ENCODE measurements at places on chromosomes 4 and X. TPM values are rescaled to one million over a fixed set of nuclear protein-coding genes. Genes with fewer than 3 reads are reported as not detected.

DNA sequence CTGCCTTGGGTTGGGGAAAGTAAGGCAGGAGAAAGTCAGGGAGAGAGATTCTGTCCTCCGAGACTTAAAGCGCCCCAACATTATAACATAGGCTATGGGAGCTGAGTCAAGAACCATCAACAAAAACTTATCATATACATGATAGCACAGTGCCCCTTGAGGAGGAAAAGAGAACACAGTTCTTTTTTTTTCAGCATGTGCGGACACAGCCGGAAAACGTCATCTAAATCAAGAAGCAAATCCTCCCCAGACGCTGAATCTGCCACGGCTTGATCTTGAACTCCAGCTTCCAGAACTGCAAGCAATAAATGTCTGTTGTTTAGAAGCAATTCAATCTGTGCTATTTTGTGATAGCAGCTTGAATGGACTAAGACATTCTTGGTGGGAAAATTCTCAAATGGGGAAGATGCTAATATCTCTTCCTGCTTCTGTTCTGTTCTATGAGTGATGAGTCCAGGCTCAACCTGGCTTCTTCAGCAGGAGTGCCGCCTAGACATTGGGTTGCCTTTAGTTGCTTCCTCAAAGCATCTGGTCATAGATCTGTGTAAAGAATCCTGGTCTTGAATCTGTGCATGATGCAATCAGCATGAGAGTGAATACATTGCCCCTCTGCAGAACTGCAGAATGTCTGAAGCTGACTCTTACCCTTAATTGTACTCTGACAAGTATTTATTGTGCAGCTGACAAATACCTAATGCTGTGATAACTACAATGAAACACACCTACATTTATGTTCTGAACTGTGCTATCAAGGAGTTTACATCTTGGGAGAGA is 549.8 kb upstream of the PRKX start:
- H3K36me3 ChIP-seq: no peaks in the 10 kb centered on the region
- H3K27me3 ChIP-seq: no peaks in the 10 kb centered on the region
- H3K4me1 ChIP-seq: no peaks in the 10 kb centered on the region

DNA sequence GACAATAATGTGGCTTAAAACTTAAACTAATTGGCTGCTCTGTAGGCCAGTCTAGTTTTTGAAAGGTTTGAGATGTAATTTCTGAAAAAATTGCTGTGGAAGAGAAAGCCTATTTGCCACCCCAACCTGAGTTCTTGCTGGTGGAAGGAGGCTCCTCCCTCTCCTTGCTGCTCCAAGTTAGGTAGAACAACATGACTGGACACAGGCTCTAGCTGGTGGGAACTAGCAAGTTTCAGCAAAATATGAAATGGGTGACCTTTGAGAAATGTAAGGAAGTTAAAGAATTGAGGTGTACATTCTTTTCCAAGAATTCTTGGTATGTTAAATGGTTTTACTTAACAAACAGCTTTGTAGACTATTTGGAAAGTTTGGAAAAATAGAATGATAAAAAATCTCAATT is 8.0 kb downstream of the RPL34 start:
- DNase-seq: no peak
- no peaks in the 10 kb centered on the region for H3K27me3 ChIP-seq
- no peak overlapping the region for H3K4me3 ChIP-seq
- H3K4me1 ChIP-seq: no peaks in the 10 kb centered on the region

DNA sequence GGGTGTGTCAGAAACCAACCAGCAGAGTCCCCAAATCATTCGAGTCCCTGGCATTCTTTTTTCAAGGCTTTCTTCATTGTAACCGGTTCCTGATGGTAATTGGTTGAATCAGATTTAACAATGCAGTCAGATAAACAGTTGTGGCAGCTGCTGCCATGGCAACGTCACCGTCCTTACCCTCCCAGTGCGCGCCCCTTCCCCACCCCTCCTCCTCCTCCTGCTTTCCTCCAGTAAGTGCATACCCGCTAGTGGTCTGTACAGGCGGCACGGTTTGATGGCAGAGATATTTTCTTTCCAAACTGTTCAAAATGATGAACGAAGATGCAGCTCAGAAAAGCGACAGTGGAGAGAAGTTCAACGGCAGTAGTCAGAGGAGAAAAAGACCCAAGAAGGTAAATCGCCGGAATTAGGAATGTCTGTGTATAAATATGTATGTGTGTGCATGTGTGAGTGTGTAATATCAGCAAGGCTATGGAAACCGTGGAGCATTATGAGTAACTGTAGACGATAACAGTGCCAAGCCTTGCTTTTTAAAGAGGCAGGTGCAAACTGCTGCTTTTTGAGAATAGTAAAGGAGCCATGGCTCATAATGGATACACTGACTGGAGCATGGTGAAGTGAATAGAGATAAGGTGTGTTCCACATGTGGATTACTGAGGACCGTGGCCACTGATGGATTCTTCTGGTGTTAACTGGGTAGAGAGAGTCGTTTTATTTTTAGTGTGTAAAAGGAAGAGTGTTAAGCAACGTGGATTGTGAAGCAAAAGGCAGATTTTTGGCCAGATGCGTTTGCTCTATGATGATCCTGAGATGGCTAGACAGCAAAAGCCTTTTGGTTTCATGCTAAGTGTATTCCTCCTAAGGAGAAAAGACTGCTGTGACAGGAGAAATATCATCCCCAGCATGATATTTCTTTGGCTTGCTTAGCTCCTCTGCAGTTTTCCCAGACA is at the start of gene ANK2:
Gene ANK2, plus strand, starts transcription at position 233 of the 950 bp plus-strand sequence. Its CDS starts 76 bp downstream, at position 309.
- no peaks in the 10 kb centered on the region for H3K27me3 ChIP-seq
- H3K4me3 ChIP-seq: no peak within 1 kb of the TSS
- no peak within 1 kb of the TSS for H3K27ac ChIP-seq
- no peak for DNase-seq
- H3K4me1 ChIP-seq: no peaks in the 10 kb centered on the region

- no peaks in the 10 kb centered on the region for H3K4me1 ChIP-seq
- H3K36me3 ChIP-seq: no peaks in the 10 kb centered on the region
- no peaks in the 10 kb centered on the region for H3K27me3 ChIP-seq
- H3K4me3 ChIP-seq: no peak overlapping the region
- H3K27ac ChIP-seq: no peak overlapping the region
Measured at GRCh38 chrX:95346856-95347255, 1337.8 kb upstream of the DIAPH2 start.

- DNase-seq: peak; percentile 89
- no peak overlapping the region for H3K4me3 ChIP-seq
- no peaks in the 10 kb centered on the region for H3K36me3 ChIP-seq
- peaks cover 3% of the 10 kb centered on the region for H3K4me1 ChIP-seq
- H3K27ac ChIP-seq: no peak overlapping the region
Measured at GRCh38 chr4:151362404-151363164, 37.2 kb upstream of the SH3D19 start.

DNA sequence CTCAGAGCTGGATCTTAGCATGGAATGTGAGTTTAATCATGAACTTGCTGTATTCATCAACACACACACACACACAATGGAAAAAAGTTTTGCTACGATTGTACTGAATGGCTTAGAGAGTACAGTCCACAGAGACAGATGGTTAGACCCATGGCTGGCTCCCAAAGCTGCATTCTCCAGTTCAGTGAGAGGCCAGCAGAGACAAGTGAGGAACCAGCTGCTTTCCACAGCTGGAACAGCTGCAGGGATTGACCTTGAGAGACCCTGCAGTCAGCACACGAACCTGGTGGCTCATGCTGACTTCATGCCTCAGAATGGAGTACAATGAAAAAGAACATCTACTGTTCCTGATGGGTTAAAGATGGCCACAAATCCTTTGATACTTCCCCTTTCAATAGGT is 94.5 kb downstream of the DHX15 start:
- no peaks in the 10 kb centered on the region for H3K27me3 ChIP-seq
- no peaks in the 10 kb centered on the region for H3K4me1 ChIP-seq
- DNase-seq: no peak
- H3K27ac ChIP-seq: no peak overlapping the region

- no peak overlapping the region for H3K4me3 ChIP-seq
- DNase-seq: no peak
- H3K36me3 ChIP-seq: no peaks in the 10 kb centered on the region
Measured at GRCh38 chr4:80074651-80075050, 1.6 kb upstream of the ANTXR2 start.

DNA sequence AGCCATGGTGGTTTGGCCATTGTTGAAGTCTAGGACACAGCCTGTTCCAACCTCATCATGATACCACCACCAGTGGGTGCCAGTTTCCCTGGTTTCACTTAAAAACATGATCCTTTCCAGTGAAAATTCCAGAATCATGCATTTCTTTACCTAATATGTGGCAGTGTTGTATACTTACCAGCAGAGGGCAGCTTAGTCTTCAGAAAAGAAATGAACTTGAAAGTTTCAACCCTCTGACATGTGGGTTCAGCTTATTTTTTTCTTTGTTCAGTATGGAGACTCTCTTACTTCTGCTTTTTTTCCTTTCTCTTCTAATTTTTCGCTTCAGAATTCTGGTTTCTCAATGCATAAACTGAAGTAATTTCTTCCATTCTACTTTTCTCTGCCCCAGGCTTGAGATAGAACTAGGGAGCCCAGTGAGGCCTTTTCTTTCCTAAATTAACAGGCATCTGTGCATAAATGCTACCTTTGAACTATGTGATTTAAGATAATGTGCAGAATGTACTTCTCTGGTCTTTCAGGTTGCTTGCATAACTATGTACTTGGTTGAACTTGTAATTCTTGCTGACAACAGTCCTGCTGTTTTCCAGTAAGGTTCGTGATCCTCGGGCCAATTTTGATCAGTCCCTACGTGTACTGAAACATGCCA is 10.7 kb downstream of the LIAS start:
- no peak overlapping the region for H3K27ac ChIP-seq
- peak; percentile 46 for DNase-seq
- no peaks in the 10 kb centered on the region for H3K36me3 ChIP-seq
- H3K4me1 ChIP-seq: no peaks in the 10 kb centered on the region
- H3K4me3 ChIP-seq: no peak overlapping the region
- no peaks in the 10 kb centered on the region for H3K27me3 ChIP-seq

DNA sequence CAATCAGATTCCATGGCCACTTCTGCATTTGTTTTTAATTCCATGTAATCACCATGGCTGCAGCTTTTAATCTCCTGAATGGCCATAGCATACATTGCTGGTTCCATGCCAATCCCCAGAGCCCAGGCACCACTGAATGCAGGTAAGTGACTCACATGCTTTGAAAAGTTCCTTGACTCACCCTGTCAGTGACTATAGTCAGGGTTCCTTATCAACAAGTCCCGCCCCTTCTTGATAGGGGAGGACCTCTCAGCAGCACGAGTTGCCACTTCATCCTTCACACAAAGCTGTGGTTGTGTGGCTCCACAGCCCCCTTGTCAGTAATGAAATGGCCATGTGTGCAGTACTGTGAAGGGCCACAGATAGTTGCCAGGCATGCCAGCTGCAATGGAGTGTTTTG is 516.6 kb downstream of the PPARGC1A start:
- no peak overlapping the region for H3K27ac ChIP-seq
- DNase-seq: peak; percentile 43
- H3K4me1 ChIP-seq: no peaks in the 10 kb centered on the region
- H3K4me3 ChIP-seq: no peak overlapping the region

DNA sequence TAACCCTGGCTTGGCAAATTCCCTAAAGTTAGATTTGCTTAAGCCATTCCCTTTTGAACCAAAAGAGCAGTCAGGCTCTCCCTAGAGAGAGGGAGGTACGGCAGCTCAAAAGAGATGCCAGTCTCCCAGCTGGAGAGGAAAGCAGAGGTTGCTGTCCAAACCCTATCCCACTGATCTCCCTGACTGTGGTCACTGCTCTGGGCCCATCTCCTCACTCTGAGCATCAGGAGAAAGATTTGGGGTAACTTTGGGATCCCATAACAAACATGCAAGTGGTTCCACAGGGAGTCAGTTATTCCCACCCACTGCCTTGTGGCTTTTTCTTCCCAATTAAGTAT is 17.1 kb downstream of the ACSL1 start:
- H3K4me3 ChIP-seq: no peak overlapping the region
- H3K27me3 ChIP-seq: no peaks in the 10 kb centered on the region
- H3K36me3 ChIP-seq: no peaks in the 10 kb centered on the region
- H3K27ac ChIP-seq: no peak overlapping the region
- H3K4me1 ChIP-seq: peaks cover 13% of the 10 kb centered on the region

DNA sequence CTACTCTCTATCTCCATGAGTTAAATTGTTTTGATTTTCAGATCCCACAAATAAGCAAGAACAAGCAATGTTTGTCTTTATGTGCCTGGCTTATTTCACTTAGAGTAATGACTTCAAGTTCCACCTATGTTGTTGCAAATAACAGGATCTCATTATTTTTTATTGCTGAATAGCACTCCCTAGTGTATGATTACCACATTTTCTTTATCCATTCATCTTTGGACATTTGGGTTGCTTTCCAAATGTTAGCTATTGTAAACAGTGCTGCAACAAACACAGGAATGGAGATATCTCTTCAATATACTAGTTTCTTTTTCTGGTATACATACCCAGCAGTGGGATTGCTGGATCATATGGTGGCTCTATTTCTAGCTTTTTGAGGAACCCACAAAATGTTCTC is 136.0 kb downstream of the SLITRK2 start:
- no peak overlapping the region for H3K4me3 ChIP-seq
- no peaks in the 10 kb centered on the region for H3K36me3 ChIP-seq
- DNase-seq: no peak
- no peaks in the 10 kb centered on the region for H3K4me1 ChIP-seq

- H3K36me3 ChIP-seq: no peaks in the 10 kb centered on the region
- peaks cover 14% of the 10 kb centered on the region for H3K27me3 ChIP-seq
- H3K4me3 ChIP-seq: no peak overlapping the region
- H3K27ac ChIP-seq: no peak overlapping the region
Measured at GRCh38 chr4:41262198-41262597, 5.5 kb downstream of the UCHL1 start.

- no peak overlapping the region for H3K27ac ChIP-seq
- H3K4me3 ChIP-seq: no peak overlapping the region
- DNase-seq: no peak
- no peaks in the 10 kb centered on the region for H3K4me1 ChIP-seq
Measured at GRCh38 chrX:110171442-110171841, 146.4 kb downstream of the AMMECR1 start.

DNA sequence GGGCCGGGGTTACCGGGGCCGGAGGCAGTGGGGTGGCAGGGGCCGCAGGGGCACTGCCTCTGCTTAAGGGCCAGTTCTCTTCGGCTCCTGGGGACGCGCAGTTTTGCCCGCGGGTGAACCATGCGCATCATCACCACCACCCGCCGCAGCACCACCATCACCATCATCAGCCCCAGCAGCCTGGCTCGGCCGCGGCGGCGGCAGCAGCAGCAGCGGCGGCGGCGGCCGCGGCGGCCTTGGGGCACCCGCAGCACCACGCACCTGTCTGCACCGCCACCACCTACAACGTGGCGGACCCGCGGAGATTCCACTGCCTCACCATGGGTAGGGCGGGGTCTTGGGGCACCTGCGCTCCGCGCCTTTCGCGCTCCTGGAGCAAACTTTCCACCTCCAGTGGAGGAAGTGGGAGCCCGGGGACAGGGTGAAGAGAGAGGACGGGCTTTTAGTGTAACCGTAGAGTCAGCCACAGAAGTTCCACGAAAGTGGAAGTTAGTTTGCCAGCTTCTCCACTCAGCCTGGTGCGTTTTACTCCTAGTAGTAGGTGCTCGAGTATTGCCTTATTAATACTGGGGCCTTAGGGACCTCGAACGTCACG is 729 bp downstream of the GSX2 start:
- peaks cover 91% of the 10 kb centered on the region for H3K27me3 ChIP-seq
- no peak for DNase-seq
- H3K4me3 ChIP-seq: peak overlapping the region; percentile 19
- peaks cover 6% of the 10 kb centered on the region for H3K4me1 ChIP-seq
- no peaks in the 10 kb centered on the region for H3K36me3 ChIP-seq

The DCAF4L1 gene
- 0.15 TPM for total RNA-seq

The MAGEA1 gene
- not detected for total RNA-seq

The KLB gene
- 0.40 TPM for total RNA-seq

The XAGE1B gene
- total RNA-seq: not detected

The RAB33A gene
- total RNA-seq: not detected

The GYPA gene
- total RNA-seq: 0.27 TPM

The WWC2 gene
- total RNA-seq: 4.3 TPM

The CLNK gene
- total RNA-seq: not detected

Data from colonic mucosa (tissue), 4 donors.